Neural progenitor cell (in vitro differentiated cells): ENCODE measurements at places on chromosomes 3 and 15.

DNA sequence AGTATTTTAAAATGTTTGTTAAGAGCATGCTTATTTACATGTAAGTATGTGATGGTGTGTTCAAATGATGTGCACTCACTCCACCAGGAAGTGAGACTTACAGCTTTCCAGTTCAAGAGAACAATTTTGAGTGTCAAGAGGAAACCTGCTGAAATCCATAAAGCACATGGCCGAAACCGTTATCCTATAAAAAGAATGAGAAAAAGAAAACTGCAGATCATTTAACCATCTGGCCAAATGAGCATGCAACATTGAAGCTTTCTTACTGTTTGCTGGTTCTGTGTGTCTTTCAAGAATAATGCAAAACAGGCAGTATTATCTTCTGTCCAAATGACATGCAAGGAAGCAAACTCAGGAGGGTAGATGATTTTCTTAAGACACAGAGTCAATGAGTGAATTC is 26.3 kb downstream of the GABRR3 start:
- no peak for DNase-seq

DNA sequence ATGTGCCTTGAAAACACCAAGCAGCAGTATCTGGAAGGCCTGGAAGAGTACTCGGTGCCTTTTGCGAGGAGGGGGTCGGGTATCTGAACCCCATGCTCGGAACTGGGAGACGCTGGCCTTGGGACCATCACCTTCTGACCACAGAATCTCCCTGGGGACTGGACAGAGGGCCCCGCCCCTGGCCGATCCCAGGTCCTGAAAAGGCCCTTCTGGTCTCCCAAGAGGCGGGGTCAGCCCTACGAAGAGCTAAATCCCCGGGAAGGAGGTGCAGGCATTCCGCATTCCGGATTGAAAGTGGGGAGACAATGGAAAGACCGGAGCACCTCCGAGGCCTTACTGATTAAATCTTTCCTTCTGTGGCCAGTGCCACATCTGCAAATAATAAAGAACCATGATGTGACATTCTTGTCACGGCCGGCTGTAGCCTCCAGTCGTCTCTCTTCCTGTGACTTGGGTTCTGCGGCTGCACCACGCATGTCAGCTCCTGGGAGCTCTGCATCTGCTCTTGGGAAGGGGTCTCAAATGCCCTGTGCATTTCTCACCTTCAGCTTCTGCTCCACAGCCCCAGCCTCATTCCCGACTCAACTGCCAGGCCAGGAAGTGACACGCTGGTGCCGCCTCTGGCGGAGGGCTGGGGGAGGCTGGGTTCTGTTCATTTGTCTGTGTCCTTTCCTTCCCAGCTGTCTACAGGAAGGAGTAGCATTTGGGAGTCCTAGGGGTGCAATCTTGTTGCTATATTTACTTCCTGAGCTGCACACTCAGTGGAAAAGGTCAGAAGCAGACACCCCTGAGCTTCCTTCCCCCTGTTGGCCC is 173.5 kb downstream of the KLF13 start:
- peak; percentile 29 for DNase-seq

DNA sequence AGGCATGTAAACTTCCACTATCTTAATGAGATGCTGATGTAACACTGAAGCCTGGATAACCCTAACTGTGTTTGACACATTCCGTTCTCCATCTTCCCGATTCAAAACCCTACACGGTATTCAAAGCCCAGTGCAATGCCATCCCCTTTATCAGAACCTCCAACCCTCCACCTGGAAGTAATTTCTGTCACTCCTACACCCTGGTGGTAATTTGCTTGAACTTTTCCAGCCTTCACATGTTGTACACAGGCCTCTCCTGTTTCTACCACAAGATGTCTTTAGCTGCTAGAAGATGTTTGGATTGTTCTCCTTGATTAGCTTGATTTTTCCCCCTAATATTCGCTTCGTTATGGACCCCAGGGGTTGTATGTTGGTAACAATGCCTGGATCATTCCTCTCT is 208.9 kb downstream of the CHST2 start:
- no peak for DNase-seq

DNA sequence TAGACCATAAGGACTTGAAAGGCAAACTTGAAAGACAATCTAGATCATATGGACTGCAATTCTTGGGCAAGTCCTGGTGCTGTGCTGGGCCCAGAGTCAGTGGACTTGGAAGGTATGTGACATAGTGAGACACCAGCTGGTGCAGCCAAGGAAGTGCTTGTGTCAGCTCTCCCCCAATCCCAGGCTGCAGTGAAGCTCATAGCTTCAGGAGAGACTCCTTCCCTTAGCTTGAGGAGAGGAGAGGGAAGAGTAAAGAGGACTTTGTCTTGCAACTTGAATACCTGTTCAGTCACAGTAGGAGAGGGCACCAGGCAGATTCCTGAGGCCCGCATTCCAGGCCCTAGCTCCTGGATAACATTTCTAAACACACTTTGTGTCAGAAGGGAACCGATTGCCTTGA is 127.4 kb upstream of the ZPLD1 start:
- DNase-seq = no peak

GRCh38 chr15:69237718-69238117 is 61.0 kb upstream of the PAQR5 start:
- no peak for DNase-seq

- DNase-seq = peak; percentile 87
These were observed 5.2 kb downstream of the SETD5 start for GRCh38 chr3:9402410-9403228.

DNA sequence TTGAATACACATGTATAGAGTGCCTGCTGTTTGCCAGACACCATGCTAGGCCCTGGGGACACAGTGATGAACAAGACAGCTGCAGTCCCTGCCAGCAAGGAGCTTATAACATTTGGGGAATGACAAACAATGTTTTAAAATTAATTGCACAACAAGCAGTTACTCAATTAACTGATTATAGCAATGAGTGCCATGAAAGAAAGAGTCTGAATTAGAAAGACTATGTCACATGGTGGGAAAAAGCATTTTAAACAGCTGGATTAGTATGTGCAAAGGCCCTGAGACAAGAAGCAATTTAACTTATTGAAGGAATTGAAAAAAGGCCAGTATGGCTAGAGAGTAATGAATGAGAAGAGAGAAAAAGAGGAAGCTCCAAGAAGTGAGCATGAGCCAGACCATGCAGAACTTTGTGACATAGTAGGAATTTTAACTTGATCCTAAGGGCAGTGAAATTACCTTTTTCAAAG is 64.5 kb upstream of the PLXNA1 start:
- DNase-seq = no peak

GRCh38 chr3:151210676-151211381 is 7.8 kb upstream of the GPR171 start:
- DNase-seq = peak; percentile 15

DNA sequence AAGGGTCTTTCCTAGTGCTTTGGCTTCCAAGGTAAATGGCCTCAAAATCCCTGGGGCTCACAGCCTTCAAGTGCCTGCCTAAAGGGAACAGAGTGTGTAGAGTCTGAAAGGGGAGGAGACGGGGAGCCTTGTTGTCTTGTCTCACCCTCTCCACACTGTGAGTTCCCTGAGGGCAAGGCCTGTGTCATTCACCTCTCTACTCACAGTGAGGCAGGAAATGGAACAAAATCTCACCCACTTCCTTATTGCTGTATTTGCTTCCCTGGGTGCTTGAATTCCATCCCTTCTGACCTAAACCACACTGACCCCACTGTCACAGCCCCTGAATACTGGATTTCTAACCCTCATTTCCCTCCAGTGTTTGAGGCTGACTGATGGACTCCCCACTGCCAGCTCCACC is 197.5 kb downstream of the EPHB1 start:
- no peak for DNase-seq

DNA sequence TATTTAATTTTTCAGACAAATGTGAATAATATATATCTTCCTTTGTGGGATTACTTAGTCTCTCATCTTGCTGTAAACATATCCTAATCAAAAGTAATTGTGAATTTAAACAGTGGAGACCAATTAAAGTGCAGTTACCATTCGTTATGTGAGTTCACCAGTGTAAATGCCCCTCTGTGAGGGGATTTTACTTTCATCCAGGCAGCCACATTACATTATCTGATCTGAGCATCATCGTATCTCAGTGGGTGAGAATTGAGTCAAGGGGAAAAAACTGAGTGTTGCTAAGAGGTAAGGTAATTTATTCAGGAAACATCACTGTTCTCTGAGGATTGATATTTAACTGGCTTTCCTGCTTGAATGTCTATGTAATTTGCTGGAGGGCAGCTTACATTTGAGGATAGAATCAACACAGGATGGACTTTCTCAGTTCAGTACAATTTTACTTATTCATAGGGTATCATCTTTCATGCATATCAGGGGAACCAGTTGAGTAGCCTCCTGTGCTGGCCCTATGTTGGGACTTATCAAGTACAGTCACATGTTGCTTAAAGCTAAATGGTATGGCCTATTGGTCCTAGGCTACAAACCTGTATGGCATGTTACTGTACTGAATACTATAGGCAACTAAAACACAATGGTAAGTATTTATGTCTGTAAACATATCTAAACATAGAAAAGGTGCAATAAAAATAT is 219.7 kb downstream of the CD47 start:
- no peak for DNase-seq

GRCh38 chr15:56464893-56465520 is at the start of gene MNS1:
MNS1 (minus strand) TSS chr15:56465137; CDS start chr15:56464972, 165 bp downstream.
- DNase-seq = peak; percentile 93

DNA sequence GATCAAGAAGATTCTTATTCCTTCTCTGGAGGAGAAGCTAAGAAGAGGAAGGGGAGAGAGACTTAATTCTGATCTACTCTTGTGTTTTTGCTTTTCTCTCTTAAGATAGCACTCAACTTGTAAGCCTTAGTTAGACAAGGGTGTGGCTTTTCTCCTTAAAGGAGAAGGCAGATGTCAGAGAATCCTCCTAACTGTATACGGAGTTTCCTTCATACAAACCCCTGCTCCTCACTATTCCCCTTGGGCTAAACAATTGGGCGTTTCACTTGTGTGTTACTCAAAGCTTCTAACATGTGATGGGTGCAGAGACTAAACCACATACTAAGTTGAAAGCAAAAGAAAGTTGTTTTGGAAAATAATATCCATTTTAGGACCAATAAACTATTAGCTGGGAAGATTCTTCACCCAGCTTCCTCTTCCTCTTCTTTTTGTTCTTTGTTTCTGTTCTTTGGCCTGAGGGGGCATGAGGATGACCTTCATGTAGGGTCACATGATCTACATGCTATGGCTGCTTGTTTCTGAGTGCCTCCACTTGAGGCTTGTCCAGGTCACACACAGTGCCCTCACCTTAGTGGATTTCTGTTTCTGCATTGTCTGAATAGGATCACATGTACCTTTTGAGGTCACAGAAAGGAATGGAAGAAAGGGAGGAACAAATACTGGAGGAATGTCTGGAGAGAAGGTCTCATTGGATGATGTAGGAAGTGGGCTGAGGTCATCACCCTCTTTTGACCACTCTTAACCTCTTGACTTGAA is 14.6 kb downstream of the SPINK8 start:
- DNase-seq = no peak

GRCh38 chr15:96406701-96407100 is 76.2 kb downstream of the NR2F2 start:
- peak; percentile 61 for DNase-seq

GRCh38 chr3:31067004-31067403 is 172.5 kb upstream of the GADL1 start:
- DNase-seq = no peak

DNA sequence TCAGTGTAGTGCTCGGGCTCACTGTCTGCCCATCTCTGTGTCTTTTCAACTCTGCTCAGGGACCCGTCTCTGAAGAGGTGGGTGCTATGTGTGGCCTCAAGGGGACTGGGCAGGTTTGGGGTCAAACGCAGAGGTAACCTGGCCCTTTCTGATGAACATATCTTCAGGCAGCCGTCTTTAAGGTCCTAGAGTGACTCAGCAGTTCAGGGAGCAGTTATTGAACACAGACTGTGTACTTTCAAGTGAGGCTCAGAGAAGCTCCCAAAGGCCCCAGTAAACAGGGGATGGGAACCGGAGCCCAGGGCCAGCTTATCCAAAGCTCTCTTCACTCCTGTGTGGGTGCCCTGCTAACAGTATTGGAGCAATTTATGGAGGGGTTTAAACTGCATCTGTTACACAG is 73.1 kb downstream of the WDR76 start:
- DNase-seq = no peak

GRCh38 chr15:55799291-55800212 is 56.6 kb upstream of the PRTG start:
- DNase-seq = peak; percentile 80

DNA sequence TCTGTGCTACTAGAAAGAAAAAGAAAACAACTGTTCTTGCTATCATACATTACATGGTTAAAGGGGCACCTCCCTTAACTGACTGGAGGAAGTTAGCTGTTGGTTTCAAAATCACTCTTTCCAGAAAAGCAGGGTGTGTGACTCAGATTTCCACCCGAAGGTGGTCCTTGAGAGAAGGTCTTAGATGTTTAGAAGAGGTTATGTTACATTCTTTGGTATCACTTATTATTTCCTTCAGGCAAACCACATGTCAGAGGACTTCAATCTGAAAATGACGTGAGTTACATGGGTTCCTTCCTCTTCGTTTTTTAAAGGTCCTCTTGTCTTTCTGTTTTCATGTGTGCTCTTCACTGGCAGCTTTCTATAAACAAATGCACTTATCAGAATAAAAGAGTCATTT is 307.9 kb upstream of the CBLB start:
- no peak for DNase-seq

DNA sequence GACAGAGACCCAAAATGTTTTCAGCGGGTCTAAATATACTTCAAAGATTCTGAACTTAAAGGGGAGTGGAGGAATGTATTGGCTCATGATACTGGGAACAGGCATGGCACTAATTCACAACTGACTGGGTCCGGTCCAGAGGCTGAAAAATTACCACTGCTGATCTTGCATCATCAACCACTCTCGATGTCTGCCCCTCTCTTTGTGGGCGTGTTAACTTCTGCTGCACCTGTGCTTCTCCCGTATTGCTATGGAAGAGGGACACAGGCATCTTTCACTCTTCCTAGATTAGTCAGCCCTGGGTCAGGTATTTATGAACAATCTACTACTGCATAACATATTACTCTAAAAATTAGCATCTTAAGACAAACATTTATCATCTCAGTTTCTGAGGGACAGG is 33.2 kb downstream of the HHLA2 start:
- no peak for DNase-seq

GRCh38 chr3:25854635-25855034 is 64.7 kb downstream of the OXSM start:
- no peak for DNase-seq

- DNase-seq = no peak
These were observed 22.9 kb downstream of the PRR20G start for GRCh38 chr3:127264794-127265514.

- DNase-seq = peak; percentile 11
These were observed 364.6 kb upstream of the EPHA6 start for GRCh38 chr3:96449803-96450202.

DNA sequence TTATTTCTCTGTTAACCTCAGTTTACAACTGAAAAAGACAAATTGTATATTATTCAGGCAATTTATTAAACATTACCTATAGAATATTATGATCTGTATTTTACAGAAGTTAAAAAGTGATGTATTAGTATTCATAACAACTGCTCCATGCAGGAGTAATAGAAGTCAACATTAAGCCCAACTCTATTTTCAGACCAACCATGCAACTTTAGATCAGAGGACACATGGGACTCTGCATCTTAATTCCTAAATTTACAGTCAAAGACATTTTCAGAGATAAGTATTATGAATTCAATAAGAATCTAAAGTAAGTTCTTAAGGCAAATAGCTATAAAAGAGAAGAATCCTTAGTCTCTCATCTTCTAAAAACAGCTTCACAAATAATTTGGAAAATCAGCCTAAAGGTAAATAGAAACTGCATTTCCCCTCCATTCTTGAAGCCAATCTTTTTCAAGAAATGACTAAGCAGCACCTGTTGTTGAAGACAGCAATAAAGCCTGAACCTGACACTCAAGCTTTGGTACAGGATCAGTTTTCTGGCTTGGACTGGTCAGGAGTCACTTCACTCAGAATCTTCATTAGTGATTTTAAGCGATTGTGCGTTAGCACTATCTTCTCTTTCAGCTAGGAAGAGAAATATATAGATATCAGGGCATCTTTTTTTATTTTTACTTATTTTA is 23.0 kb downstream of the OIP5 start:
- DNase-seq = no peak
